ENCODE measurements at places on chromosomes 12 and 14. TPM values are rescaled to one million over a fixed set of nuclear protein-coding genes. Genes with fewer than 3 reads are reported as not detected.

The KRT83 gene
- total RNA-seq: not detected

The RASSF8 gene
- total RNA-seq: 50.5 TPM

The ASPG gene
- not detected for total RNA-seq

The ACADS gene
- 5.9 TPM for total RNA-seq

The LRIG3 gene
- 24.5 TPM for total RNA-seq

Measured in neural crest cell (in vitro differentiated cells).